ENCODE measurements at places on chromosomes 16 and 17.

DNA sequence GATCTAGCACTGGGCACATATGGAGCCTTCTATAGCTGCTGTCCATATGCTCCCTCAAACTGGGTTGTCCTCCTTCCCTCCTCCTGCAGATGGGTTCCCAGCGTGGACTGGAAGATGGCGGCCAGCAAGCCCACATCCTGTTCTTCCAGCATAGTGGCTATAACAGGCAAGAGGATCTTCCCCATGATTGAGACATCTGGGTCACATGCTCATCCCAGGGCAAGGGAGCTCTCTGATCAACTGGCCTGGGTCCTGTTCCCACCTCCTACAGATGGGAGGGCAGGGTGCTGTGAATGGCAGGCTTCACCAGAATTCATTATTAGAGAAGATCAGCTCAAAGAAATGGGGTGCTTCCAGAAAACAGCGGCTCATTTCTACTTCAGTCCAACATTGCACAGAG lies 210.2 kb downstream of the PARN start:
- DNase-seq = no peak
- H3K36me3 ChIP-seq = no peaks in the 10 kb centered on the region
- no peak overlapping the region for H3K4me3 ChIP-seq
- no peaks in the 10 kb centered on the region for H3K4me1 ChIP-seq
- H3K27me3 ChIP-seq = no peaks in the 10 kb centered on the region

DNA sequence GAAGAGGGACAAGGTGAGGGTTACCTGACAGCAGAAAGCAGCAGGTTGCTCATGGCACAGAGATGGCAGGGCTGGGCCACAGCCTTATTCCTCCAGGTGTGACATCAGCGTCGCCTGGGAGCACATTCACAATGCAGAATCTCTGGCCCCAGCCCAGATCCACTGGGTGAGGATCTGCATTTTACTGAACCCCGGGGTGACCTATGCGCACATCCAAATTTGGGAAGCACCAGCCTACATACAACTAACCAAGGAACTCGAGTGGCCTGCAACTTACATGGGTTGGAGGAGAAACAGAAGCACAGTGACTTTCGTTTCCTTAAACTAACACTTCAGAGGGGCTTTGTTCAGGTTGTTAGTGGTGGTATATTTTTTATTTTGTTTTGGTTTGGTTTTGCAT lies 17.6 kb downstream of the CPPED1 start:
- H3K4me3 ChIP-seq = no peak overlapping the region
- no peak for DNase-seq
- H3K36me3 ChIP-seq = peaks cover 2% of the 10 kb centered on the region
- no peaks in the 10 kb centered on the region for H3K27me3 ChIP-seq
- no peak overlapping the region for H3K27ac ChIP-seq
- H3K4me1 ChIP-seq = no peaks in the 10 kb centered on the region

DNA sequence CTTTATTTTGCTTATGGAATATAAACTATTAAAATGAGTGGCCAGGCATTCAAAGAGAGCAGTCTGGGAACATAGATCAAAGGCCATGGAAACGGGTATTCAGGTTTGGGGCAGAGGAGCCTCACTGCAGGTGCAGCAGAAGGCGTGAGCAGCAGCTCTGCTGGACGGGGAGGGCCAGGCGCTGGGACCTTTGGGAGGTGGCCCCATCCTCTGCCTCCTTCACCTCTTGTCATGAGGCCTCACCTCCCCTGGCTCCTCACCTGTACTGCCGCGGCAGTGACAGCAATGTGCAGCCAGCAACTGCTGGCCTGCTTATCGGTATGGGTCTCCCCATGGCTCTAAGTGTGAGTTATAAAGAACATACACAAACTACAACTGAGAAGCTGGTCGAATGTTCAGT lies 109.4 kb downstream of the CDK5R1 start:
- H3K27me3 ChIP-seq = no peaks in the 10 kb centered on the region
- no peaks in the 10 kb centered on the region for H3K4me1 ChIP-seq
- no peak overlapping the region for H3K27ac ChIP-seq

DNA sequence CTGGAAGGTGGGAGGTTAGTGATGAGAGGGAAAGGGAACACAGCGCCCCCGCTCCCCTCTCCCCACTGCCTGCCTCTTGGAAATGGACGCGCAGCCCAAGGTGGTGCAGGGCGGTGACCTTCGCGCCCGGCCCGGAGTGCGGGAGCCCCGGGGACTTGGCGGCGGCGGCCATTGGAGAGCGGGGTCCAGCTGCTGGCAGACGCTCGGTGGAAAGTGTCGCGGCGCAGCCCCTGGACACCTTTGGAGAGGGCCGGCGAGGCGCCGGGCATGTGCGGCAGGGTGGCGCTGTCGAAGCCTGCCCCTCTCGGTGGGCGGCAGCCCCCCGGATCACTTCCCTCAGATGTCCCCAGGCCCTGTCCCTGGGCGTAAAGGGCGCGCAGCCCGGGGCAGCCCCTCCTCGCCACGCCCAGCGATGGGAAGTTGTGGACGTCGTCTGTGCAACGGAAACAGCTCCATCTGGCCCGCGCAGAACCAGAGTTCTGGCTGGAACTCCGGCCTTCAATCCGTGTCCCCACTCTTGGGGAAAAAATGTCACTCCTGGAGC lies 16.7 kb downstream of the SALL1 start:
- no peak overlapping the region for H3K27ac ChIP-seq
- no peak for DNase-seq
- no peak overlapping the region for H3K4me3 ChIP-seq
- H3K36me3 ChIP-seq = no peaks in the 10 kb centered on the region
- H3K4me1 ChIP-seq = no peaks in the 10 kb centered on the region
